ENCODE measurements at places on chromosomes 3 and 15.
A peak's percentile ranks its signal among the peaks of the same experiment; 100 is the strongest.

DNA sequence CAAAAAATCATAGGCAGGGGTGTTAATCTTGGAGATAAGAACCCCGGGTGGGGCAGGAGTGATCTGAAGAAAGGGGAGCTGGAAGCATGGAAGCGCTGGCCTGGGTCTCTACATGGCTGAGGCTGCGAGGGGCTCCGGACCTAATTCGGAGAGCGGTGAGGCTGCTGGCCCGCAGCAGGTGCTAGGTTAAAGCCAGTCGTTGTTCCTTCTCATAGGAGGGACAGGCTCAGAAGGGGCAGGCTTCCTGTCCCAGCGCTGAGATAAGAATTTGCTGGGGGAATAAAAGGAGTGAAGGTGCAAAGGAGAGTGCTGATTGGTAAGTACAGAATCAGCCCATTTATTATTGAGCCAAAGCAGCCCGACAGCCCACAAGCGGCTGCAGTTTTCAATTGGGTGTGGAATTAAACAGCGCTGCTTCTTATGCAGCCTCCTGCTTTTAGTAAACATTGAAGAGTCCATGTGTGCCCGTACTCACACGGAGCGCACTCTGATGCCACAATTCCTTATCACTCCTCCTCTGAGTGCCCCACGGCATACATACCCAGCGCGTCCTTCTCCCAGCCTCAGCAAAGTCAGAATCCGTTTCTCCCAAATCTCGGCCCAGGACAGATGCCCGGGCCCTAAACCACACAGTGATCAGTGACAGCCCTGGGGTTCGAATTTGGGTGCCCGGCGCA lies 17.1 kb downstream of the CHST13 start:
- no peaks in the 10 kb centered on the region for H3K36me3 ChIP-seq
- peaks cover 15% of the 10 kb centered on the region for H3K27me3 ChIP-seq
- no peak overlapping the region for H3K4me3 ChIP-seq
- H3K4me1 ChIP-seq, result no peaks in the 10 kb centered on the region

DNA sequence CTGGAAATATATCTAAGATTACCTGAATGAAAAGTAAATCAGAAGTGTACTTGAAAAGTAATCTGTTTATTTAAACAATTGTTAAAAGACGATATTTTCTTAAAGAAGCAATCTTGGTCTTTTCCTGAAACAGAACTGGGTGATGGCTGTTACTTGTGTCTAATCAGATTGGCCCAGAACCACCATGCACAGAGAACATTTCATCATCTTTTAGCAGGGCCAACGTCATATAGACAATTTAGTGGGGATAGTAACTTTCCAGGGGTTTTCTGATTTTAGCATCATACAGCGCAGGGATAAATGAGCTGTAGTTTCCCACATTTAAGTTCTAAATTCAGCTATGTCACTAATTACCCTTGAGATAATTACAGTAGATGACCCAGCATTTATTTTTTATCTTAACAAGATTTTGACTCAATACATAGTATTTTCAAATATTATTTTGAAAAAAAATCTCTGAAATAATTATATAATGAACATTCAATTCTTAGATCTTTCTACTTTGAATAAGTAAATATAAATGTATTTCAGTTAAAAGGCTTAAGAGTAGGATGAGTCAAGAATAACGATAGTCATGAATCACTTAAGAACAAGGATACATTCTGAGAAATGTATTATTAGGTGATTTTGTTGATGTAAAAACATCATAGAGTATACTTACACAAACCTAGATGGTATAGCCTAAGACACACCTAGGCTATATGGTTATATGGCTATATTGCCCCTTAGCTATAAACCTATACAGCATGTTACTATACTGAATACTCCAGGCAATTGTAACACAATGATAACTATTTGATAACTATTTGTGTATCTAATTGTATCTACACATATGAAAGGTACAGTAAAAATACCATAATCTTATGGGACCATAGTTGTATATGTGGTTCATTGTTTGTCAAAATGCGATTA lies 103.8 kb upstream of the MME start:
- no peaks in the 10 kb centered on the region for H3K27me3 ChIP-seq
- no peaks in the 10 kb centered on the region for H3K36me3 ChIP-seq
- no peak for DNase-seq
- no peak overlapping the region for H3K27ac ChIP-seq
- no peak overlapping the region for H3K4me3 ChIP-seq

DNA sequence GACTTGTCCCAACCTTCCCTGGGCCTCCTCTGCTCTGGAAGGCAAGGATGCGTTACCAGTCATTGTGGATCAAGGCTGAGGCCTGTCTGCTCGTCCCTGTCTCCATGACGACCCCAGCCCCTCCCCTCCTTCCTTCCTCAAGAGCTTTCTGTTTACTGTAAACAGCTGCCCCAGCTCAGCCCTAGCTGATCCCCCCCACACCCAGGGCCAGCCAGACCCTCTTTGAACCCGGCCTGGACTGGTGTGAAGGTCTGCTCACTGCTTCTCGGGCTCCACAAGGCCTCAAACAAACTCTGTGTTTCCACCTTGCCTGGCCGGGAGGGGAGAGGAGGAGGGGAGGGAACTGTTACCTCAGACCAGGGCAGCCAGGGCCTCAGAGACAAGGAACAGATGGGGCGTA lies 16.9 kb downstream of the VPS18 start:
- H3K36me3 ChIP-seq, result no peaks in the 10 kb centered on the region
- peaks cover 22% of the 10 kb centered on the region for H3K4me1 ChIP-seq
- no peaks in the 10 kb centered on the region for H3K27me3 ChIP-seq

DNA sequence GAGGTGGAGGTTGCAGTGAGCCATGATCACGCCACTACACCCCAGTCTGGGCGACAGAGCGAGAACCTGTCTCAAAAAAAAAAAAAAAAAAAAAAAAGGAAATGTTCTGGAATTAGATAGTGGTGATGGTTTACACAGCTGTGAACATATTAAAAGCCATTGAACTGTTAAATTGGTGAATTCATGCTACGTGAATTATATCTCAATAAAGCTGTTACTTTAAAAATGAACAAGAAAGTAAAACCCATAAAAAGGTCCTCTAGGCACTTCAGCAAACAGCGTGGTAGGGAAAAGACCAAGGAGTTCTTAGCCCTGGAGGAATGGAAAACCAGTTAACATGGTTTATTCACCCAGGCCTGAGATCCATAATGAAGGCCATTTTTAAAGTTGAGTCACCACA lies 180.1 kb downstream of the ATG7 start:
- H3K27me3 ChIP-seq, result no peaks in the 10 kb centered on the region
- peaks cover 7% of the 10 kb centered on the region for H3K4me1 ChIP-seq

DNA sequence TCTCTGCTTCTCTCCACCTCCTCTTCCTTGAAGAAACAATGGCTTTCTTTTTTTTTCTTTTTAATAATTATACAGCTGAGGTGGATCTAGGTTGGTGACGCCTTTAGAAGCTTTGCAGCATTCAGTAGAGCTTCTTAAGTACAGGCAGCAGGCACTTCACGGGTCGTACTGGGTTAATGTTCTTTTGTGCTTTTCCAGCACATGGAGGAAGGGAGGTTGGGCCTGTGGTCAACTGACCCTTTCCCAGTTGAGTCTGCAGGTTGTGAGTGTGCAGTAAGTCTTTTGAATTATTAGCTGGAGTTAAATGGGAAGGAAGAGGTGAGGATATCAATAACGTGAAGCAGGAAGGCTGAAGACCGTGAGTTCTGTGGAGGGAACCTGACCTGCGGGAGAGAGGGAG lies 7.0 kb downstream of the TRAK1 start:
- H3K36me3 ChIP-seq, result no peaks in the 10 kb centered on the region
- H3K4me3 ChIP-seq, result no peak overlapping the region
- H3K4me1 ChIP-seq, result peaks cover 66% of the 10 kb centered on the region
- H3K27me3 ChIP-seq, result no peaks in the 10 kb centered on the region
- H3K27ac ChIP-seq, result no peak overlapping the region
- no peak for DNase-seq

GRCh38 chr3:169145540-169146178 lies 517.9 kb downstream of the MECOM start:
- DNase-seq, result no peak
- peaks cover 13% of the 10 kb centered on the region for H3K4me1 ChIP-seq
- H3K36me3 ChIP-seq, result no peaks in the 10 kb centered on the region
- peak overlapping the region; percentile 99 for H3K27ac ChIP-seq

DNA sequence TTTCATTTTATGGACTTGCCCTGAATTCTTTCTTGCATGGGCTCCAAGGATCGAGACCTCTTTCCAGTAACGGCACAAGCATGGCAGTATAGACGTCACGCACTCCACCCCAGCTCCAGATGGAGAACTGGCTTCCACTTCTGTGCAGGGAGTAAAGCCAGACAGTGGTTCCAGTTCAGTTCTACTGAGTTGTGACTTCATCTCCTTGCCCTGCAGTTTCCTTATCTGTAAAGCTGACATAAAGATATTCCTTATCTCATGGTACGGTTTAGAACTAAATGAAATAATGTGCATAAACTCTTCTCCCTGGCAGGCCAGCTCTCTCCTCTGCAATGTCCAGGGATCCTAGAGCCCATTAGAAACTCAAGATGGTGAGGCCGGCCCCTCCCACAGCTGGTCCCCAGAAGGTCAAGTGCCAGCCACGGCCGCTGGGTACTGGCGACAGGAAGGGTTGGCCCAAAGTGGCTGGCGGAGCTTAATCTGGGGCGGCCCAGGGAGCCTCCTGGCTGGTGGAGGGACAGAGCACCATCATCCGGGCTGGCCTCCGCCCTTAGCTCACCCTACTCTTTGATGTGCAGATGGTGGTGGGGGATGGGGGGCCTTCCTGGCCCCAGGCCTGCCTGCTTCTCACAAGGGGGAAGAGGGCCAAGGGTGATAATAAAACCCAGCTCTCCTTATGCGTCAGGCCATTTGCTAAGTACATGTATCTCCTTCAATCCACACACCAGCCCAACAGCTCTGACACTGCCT lies 7.2 kb downstream of the MESP2 start:
- no peaks in the 10 kb centered on the region for H3K36me3 ChIP-seq
- H3K27ac ChIP-seq, result no peak overlapping the region
- H3K4me1 ChIP-seq, result no peaks in the 10 kb centered on the region
- no peaks in the 10 kb centered on the region for H3K27me3 ChIP-seq
- DNase-seq, result no peak
- H3K4me3 ChIP-seq, result no peak overlapping the region

DNA sequence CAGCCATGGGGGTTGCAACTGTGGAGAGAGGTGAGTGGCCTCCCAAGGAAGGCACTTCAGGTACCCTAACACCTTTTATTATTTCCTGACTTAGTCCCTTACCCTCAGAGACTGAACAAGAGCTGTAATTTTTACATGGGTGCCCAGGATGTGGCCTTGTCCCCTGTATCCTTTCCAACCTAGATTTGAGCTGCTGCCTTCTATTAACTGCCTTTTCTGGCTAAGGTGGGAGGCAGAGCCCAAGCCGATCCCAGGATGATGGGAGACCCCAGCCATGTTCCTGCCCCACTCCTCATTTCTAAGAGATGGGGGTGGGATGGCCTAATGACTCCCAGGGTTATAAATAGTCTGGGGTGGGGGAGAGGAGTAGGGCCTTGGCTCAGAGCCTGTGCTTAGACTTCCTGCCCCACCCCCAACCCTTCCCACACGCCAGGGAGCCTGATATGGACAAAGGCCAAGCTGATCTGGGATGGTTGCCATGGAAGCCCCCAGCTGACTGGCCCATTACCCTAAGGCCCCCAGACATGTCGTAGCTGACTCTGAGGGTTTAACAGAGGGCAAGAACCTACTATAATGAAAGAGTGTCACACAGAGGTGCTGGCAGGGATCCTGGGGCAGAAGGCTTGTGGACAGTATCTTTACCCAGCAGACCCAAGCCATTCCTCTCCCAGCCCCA lies 1.9 kb downstream of the KLHDC8B start:
- peak overlapping the region; percentile 82 for H3K27ac ChIP-seq
- H3K4me3 ChIP-seq, result peak overlapping the region; percentile 66
- peaks cover 42% of the 10 kb centered on the region for H3K4me1 ChIP-seq
- peak; percentile 94 for DNase-seq
- H3K36me3 ChIP-seq, result peaks cover 41% of the 10 kb centered on the region

GRCh38 chr3:181316482-181316881 lies 326.9 kb upstream of the DNAJC19 start:
- DNase-seq, result peak; percentile 20
- no peak overlapping the region for H3K4me3 ChIP-seq
- H3K27me3 ChIP-seq, result no peaks in the 10 kb centered on the region
- no peak overlapping the region for H3K27ac ChIP-seq

DNA sequence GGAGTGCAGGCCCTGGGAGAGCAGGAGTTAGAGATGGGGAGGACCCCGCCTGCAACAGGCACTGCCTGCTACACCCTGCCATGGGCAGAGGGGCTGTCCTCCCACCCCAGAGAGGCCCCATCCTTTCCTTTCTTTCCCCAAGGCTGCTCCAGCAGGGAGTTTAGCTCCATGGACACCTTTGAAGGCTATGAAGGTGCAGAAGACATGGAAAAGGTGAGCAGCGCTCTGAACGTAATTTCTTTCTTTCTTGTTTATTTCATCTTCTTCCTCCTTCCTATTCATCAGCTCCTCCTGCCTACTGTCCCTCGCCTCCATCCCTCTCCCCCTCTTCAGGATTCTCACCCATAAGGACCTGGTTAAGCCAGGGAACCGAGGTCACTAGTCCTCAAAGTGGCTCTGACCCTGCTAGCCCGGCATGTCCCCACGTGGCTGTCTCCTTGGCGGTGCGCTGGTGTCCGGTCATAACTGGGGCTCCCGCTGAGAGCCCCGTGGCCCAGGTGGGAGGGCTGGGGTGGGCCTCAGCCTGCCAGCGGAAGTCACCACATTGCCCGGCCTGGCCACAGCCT lies 16.0 kb upstream of the ADIPOQ start:
- no peaks in the 10 kb centered on the region for H3K4me1 ChIP-seq
- peak; percentile 13 for DNase-seq
- H3K27ac ChIP-seq, result no peak overlapping the region
- H3K36me3 ChIP-seq, result no peaks in the 10 kb centered on the region

DNA sequence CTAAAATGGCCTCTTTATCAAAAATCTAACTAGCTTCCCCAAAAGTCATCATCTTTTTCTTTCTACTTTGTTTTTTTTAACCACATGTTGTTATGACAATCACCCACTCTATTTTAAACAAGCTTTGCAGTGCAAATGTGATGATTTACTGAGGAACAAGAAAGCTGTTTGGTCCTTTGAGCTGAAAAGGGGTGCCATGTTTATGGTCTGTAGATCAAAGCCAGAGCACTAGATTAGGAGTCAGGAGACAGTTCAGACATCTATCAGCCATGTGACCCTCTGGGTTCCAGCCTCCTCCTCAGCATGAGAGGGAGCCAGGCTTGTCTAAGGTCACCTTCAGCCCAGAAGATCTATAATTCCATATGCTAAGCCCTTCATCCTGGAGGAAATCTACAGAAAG lies 65.9 kb downstream of the RPL22L1 start:
- H3K4me1 ChIP-seq, result no peaks in the 10 kb centered on the region
- no peaks in the 10 kb centered on the region for H3K36me3 ChIP-seq
- no peak for DNase-seq
- H3K27ac ChIP-seq, result no peak overlapping the region

GRCh38 chr3:197362081-197362480 lies 63.7 kb upstream of the DLG1 start:
- no peak for DNase-seq
- H3K27ac ChIP-seq, result no peak overlapping the region
- H3K36me3 ChIP-seq, result no peaks in the 10 kb centered on the region
- H3K4me3 ChIP-seq, result no peak overlapping the region
- peaks cover 16% of the 10 kb centered on the region for H3K4me1 ChIP-seq
- no peaks in the 10 kb centered on the region for H3K27me3 ChIP-seq

GRCh38 chr3:110932567-110932966 lies 139.0 kb upstream of the NECTIN3 start:
- H3K4me3 ChIP-seq, result no peak overlapping the region
- H3K27me3 ChIP-seq, result no peaks in the 10 kb centered on the region
- H3K27ac ChIP-seq, result no peak overlapping the region
- no peaks in the 10 kb centered on the region for H3K4me1 ChIP-seq
- H3K36me3 ChIP-seq, result no peaks in the 10 kb centered on the region

GRCh38 chr3:148759430-148759829 lies 61.7 kb downstream of the AGTR1 start:
- no peaks in the 10 kb centered on the region for H3K4me1 ChIP-seq
- no peak overlapping the region for H3K27ac ChIP-seq
- H3K4me3 ChIP-seq, result no peak overlapping the region
- no peak for DNase-seq

Data from stomach (tissue), 19 donors.